ENCODE measurements at places on chromosomes 12 and 14.

GRCh38 chr12:18446061-18446644 lies 184.8 kb downstream of the PIK3C2G start:
- no peak for DNase-seq

GRCh38 chr12:53179687-53180219 lies 769 bp upstream of the ZNF740 start:
- no peak for DNase-seq

GRCh38 chr14:101501341-101501740 lies 60.0 kb upstream of the DIO3 start:
- DNase-seq = no peak

- DNase-seq = peak; percentile 37
Observed at GRCh38 chr12:27780612-27781408, 774 bp upstream of the MANSC4 start.

DNA sequence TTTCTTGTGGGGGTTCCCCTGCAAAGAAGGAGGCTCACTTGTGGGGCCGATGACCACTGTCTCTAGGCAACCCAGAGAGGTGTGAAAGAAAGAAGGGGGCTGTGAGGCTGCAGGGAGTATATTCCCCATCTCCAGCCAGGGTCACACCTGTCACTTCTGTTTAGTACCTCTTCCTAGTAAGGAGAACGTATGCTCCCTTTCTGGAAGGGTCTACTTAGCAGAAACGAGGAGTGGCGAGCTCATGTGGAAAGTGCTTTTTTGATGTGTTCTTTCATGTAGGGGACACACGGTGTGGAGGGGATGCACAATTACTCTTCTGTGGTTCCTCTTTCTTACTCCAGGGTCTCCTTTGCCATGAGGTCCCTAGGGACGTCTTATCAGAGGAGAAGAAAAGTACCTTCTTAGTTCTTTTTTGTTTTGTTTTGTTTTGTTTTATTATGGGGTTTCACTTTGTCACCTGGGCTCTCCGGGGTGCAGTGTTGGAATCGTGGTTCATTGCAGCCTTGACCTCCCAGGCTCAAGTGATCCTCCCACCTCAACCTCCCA lies 58.3 kb downstream of the PRKCH start:
- no peak for DNase-seq

DNA sequence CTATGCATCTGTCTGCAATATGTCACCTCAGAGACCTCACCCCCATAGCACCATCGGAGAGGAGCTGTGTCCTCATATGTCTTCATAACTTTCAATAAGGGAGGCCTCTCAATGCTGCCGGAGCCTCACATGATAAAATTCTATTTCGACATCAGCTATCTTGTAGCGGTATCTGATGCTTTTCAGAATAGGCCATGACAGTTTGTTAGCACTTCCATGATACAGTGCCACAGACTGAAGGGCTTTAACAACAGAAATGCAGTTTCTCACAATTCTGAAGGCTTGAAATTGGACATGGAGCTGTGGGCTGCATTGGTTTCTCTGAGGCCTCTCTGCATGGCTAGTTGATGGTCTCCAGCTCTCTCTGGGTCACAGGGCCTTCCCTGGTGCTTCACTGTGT lies 125.0 kb upstream of the PZP start:
- no peak for DNase-seq

GRCh38 chr12:43976027-43976426 lies 140.1 kb downstream of the TMEM117 start:
- DNase-seq = no peak

- DNase-seq = no peak
Observed at GRCh38 chr14:96086032-96086431, 46.9 kb downstream of the C14orf132 start.

DNA sequence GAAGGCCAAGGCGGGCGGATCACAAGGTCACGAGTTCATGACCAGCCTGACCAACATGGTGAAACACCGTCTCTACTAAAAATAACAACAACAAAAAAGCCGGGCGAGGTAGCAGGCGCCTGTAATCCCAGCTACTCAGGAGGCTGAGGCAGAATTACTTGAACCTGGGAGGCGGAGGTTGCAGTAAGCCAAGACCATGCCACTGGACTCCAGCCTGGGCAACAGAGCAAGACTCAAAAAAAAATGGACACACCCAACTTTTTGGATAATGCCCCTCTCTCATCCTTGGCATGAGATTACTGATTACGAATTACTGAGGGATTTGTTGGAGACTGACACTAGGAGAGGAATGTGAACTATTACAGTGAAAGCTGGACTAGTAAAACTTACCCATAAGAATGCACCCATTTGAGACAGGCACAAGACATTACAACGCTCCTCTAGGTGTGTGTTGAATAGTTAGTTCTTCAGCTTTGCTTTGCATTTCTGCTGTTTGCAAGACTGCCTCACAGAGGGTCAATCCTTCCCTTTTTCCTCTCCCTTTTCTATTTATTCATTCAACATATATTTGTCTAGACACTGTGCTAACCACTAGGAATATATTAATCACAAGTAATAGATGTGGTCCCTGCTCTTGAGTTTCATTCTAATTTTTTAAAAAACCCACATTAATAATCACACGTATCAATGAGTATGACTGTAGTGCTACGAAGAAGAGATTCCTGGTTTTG lies 46.0 kb upstream of the OR5AU1 start:
- no peak for DNase-seq

GRCh38 chr12:51662728-51663154 lies 71.7 kb downstream of the SCN8A start:
- DNase-seq = peak; percentile 38

- peak; percentile 92 for DNase-seq
Observed at GRCh38 chr12:49088150-49088931, 6.3 kb downstream of the DHH start.

Data from HuH-7.5 (cell line).